ENCODE measurements at places on chromosomes 5 and 9.

- no peak for DNase-seq
These were observed 345.0 kb downstream of the TMEM38B start for GRCh38 chr9:106039151-106039935.

DNA sequence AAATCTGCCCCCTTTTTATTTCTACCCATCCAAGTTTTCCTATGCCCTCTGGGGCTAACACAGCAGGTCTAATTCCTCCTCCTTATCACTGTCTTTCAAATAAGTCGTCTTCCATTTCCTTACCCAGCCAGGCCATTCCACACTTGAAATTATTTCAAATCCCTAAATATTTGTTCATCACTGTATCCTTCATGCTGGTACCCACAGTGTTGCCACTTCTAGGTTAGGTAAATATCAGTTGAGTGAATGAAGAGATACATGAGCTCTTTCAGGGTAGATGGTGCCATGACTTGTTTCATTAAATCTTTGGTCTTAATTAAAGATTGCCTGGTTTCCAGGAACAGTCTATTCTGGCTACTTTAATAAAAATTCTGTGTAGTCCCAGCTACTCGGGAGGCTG lies 35.6 kb upstream of the ADRA1B start:
- DNase-seq: no peak

DNA sequence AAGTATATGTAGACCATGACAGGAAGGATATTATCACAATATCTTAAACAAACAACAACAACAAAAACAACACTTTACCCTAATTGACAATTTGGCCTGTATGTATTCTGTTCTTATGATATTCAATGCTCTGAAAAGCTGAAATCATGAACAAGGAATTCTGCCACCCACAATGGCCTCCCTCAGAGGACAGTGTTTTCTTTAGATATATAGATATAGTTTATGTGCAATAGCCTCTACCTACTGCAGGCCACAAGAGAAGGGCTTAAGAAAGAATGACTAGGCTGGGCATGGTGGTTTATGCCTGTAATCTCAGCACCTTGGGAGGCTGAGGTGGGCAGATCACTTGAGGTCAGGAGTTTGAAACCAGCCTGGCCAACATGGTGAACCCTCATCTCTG lies 104.8 kb downstream of the STARD4 start:
- DNase-seq: no peak

DNA sequence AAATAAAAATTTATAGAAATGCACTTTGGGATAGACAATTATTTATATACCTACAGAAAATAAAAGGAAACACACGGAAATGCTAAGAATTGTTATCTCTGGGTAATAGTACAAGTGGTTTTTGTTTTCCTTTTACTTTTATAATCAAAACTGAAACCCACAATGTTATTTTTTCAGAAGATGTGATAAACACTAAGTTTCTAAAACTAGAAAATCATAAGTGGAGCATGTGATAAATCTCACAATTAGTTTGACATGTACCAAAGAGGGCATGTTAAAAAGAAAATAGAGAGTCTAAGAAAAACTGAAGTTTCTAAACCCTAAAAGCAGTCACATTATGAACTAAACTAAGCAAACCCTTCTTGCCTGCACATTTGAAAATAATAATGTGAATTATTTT lies 61.1 kb downstream of the OXCT1 start:
- DNase-seq: no peak

DNA sequence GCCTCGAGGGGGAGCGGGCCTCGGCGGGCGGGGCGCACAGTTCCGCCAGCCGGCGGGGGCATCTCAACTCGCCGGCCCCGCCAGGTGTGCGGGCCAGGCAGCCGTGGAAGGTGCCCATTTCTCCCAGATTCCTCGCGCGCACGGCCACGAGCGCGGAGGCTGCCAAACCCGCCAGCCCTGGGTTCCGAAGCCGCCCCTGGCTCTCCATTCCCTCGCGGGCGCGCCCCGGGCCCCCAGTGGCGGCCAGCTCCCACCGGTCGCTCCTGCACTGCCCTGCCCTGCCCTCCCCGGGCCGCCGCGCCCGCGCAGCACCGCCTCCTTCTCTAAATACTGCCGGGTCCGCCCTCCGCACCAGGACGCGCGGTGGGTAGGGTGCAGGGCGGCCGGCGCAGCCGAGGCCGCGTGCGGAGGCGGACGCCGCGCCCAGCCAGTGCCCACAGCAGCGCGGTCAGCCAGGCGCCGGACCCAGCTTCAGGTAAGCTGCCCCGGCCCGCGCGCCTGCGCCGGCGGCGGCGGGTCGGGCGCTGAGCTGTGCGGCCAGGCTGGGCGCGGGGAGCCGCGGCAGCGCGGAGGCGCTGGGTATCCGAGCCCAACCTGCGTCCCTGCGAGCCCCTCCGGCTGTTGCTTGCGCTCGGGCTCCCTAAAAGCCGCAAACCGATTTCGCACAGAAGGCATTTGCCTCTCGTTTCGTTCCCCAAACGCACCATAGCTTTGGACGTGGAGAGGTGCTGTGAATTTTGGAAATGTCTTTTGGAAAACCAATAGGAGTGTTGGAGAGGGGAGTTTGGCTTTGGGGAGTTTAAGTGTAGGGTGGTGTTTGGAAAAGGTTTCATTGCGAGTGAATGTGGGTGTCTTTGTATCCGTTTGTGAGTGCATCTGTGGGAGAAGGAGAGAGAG lies at the start of gene TMEM171:
TSS of gene TMEM171 (plus strand) at position 354 of the 897 bp plus-strand sequence. CDS start 2,799 bp downstream, outside the sequence.
- DNase-seq: peak; percentile 45

- no peak for DNase-seq
These were observed 45.5 kb downstream of the GPBP1 start for GRCh38 chr5:57219386-57219785.

GRCh38 chr5:56323505-56323904 lies 90.4 kb upstream of the ANKRD55 start:
- DNase-seq: peak; percentile 65

DNA sequence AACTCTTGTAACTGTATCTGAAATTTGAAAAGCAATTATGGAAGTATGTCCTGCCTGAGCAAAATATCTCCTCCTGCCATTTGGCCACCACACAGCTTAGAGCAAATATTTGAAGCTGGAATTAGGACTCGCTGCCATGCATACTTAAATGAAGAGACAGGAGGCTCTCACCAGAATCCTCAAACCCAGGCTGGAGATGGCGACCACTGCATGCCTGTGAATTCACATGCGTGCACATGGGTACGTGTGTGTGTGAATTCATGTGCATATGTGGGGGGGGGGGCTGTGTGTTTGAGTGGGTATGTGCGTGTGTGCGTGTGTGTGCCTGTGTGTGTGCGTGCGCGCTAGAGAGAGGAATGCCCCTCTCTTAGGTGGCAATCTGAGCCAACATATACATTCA lies 84.1 kb upstream of the IRX1 start:
- no peak for DNase-seq

GRCh38 chr9:21935631-21936030 lies 58.6 kb downstream of the CDKN2A start:
- DNase-seq: no peak

GRCh38 chr9:124197177-124198095 lies 60.3 kb upstream of the NEK6 start:
- DNase-seq: no peak

- DNase-seq: peak; percentile 65
These were observed 108.2 kb upstream of the SPATA31D4 start for GRCh38 chr9:81819859-81820546.
